Astrocyte (in vitro differentiated cells and primary cell): ENCODE measurements at places on chromosomes 3 and 15.

DNA sequence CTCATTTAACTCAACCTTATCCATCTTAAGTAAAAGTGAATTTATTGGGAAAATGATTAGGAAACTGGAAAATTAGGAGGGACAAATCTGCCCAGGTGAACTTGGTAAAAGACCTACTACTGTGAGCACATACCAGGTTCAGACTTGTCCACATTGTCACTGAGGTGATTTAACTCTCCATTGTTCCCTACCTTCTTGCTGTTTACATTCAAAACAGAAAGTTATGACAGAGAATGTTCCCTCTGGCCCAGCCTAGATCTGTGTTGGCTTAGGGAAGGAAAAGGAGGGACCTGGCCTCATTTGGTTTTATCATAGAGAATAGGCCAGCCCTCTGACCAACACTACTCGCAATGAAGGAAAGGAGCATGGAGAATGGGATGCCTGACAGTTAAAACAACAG, 117.6 kb downstream of the SATB1 start:
- DNase-seq: no peak

DNA sequence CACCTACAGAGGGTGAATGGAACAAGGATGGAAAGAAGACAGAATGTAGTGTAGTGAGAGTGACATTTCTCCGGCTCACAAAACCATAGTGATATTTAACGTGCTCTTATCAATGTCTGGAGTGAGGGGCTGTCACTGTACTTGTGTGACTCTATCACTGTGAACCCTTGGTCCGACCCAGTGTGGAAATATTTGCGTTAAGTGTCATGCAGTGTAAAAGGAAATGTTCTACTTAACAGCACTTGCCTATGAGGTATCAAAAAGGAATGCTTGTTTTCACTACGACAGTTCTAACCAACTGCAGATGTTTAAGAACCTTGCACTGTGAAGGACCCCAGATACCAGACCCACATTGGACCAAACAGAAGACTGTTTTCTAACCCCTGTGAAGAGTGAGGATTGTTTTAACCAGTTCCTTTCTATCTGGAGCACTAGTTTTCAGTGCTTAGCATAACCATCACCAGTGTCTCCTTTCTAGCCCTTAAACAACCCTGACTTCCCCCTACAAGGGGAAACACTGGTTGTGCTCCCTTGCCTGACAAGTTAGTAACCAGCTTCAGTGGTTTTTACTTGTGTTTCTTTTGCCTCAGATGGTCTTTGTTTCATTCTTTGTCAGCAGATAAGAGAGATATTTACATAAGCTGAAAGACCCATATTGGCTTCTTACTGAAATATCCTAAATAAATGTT, 144.7 kb upstream of the ABHD17C start:
- DNase-seq: peak; percentile 99

DNA sequence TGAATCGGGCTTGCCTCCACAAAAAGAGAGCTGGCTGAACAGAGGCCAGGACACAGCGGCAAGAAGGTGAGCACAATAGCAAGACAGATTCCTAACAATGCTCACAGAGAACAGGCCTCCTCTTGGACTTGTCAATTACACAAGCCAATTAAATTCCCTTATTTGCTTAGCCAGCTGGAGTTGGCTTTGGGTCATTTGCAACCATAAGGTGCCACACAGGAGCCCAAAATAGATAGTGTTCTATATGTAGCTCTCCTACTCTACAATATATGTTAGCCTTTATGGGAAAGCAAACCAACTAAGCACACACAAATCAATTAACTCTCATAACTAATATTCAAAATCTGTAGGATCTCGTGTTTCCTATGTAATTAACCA, 335.6 kb downstream of the FOXP1 start:
- DNase-seq: no peak

- no peak for DNase-seq
Observed at GRCh38 chr3:185210621-185211142, 43.2 kb downstream of the EHHADH start.

- DNase-seq: no peak
Observed at GRCh38 chr3:61912158-61912557, 350.8 kb downstream of the PTPRG start.

GRCh38 chr15:80482696-80483095, 78.5 kb downstream of the ARNT2 start:
- peak; percentile 75 for DNase-seq

- DNase-seq: no peak
Observed at GRCh38 chr3:69320871-69321271, 65.0 kb downstream of the FRMD4B start.
